ENCODE measurements at places on chromosomes 6 and 20. TPM values are rescaled to one million over a fixed set of nuclear protein-coding genes. Genes with fewer than 3 reads are reported as not detected.

GRCh38 chr6:83708546-83708969 is 343 bp downstream of the SNAP91 start:
- H3K4me3 ChIP-seq, result no peak overlapping the region
- H3K4me1 ChIP-seq, result no peaks in the 10 kb centered on the region
- no peak overlapping the region for H3K27ac ChIP-seq
- H3K36me3 ChIP-seq, result no peaks in the 10 kb centered on the region

DNA sequence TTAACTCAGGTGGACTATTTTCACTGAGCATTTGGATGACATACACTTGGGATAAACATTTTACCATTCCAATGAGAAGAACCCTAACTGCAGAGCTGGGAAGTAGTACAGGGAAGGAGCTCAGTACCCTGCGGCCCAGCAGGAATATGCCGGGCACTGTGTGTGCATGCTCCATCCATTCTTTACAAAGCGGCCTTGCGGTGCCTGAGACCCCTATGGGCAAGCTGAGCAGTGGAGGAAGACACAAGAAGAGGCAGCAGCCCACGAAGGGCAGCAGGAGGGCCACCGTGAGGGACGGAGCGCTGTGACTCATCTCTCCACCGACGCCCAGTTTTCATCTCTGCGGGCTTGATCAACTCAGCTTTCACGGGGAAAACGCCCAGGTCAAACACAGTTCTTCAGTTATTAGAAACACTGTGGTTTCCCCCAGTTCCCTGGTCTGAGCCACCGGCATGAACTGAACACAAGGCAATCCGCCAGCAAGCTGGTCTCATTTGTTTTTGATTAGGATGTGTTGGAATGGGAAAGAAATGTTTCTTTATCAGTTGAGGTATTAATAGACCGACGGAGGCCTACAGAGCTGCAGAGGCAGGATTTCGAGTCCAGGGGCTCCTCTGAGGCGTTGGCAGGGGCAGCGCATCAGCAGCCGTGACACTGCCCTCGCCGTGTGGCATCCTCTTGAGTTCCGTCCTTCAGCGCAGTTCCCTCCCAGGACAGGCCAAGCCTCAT is 44.9 kb downstream of the IRF4 start:
- no peak for DNase-seq
- no peak overlapping the region for H3K4me3 ChIP-seq
- H3K36me3 ChIP-seq, result no peaks in the 10 kb centered on the region
- H3K27me3 ChIP-seq, result no peaks in the 10 kb centered on the region

SAMD5 gene
- total RNA-seq, result not detected

DNA sequence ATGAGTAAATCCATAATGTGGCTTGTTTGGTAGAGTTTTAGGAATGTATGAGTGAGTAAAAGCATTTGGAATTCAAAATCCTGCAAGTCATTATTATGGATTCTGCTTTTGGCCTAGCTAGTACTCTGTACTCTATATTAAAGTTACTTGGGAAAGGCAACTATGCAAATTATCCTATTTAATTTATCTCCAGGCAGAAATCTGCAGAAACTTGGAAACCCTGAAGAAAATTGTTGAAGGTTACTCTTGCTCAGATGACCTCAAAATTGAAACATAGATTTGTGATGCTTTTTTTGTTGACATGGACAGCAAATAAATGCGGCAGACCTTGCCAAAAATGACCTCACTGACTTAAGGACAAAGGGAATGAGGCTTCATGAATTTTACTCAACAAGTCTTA is 477.1 kb upstream of the EYS start:
- no peaks in the 10 kb centered on the region for H3K27me3 ChIP-seq
- H3K27ac ChIP-seq, result no peak overlapping the region
- H3K36me3 ChIP-seq, result no peaks in the 10 kb centered on the region
- no peaks in the 10 kb centered on the region for H3K4me1 ChIP-seq

MUCL3 gene
- not detected for total RNA-seq

GRCh38 chr6:21537637-21538036 is 55.9 kb upstream of the SOX4 start:
- no peak overlapping the region for H3K27ac ChIP-seq
- peaks cover 8% of the 10 kb centered on the region for H3K27me3 ChIP-seq
- H3K36me3 ChIP-seq, result no peaks in the 10 kb centered on the region
- no peak for DNase-seq

PDE10A gene
- not detected for total RNA-seq

DNA sequence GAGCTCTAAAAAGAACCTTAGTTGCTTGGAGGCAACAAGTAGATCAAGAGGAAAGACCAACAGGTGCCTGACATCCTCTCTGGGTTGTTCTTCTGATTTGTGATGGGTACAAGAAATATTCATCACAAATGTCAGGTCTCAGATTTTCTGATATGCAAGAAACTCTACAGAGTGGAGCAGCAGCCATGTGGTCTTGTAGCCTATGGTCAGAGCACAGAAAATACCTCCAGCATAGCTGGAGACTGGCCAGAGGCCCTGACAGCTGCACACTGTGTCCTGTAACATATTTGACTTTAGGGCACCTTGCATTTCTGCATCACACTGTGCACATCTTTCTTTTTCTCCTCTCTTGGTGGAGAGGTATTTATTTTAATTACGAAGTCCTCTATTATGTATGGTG is 116.3 kb downstream of the GMPR start:
- H3K4me3 ChIP-seq, result no peak overlapping the region
- H3K4me1 ChIP-seq, result peaks cover 2% of the 10 kb centered on the region
- no peaks in the 10 kb centered on the region for H3K27me3 ChIP-seq
- DNase-seq, result no peak
- no peak overlapping the region for H3K27ac ChIP-seq
- no peaks in the 10 kb centered on the region for H3K36me3 ChIP-seq

CENPW gene
- total RNA-seq, result 43.3 TPM

GRCh38 chr20:47285189-47285588 is 71.3 kb downstream of the ZMYND8 start:
- H3K36me3 ChIP-seq, result peaks cover 34% of the 10 kb centered on the region
- H3K27me3 ChIP-seq, result no peaks in the 10 kb centered on the region
- no peak overlapping the region for H3K27ac ChIP-seq

DNA sequence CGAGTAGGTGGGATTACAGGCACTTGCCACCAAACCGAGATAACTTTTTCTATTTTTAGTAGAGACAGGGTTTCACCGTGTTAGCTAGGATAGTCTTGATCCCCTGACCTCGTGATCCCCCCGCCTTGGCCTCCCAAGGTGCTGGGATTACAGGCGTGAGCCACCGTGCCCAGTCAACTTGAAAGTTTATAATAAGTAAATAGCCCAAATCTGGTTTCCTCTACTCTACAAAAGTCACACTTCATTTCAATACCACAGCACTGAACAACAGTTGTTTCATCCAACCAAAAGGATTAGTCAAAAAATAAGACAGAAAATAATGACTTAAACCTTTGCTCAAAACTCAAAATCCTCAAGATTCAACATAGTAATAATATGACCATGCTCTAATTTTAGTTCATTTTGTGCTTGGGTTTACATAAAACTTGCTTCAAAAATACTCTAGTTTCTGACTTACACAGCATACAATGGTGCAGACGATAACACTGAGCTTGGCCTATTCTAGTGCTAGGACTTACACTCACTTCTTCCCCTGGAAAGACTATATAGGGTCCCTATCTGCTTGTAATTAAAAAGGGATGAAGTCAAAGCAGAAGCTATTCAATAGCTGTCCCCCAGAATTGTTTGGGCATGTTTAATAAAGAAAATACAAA is 56.7 kb downstream of the NT5E start:
- H3K4me3 ChIP-seq, result no peak overlapping the region
- H3K4me1 ChIP-seq, result no peaks in the 10 kb centered on the region
- DNase-seq, result no peak
- H3K36me3 ChIP-seq, result peaks cover 24% of the 10 kb centered on the region
- H3K27me3 ChIP-seq, result no peaks in the 10 kb centered on the region

C6orf15 gene
- not detected for total RNA-seq

DNA sequence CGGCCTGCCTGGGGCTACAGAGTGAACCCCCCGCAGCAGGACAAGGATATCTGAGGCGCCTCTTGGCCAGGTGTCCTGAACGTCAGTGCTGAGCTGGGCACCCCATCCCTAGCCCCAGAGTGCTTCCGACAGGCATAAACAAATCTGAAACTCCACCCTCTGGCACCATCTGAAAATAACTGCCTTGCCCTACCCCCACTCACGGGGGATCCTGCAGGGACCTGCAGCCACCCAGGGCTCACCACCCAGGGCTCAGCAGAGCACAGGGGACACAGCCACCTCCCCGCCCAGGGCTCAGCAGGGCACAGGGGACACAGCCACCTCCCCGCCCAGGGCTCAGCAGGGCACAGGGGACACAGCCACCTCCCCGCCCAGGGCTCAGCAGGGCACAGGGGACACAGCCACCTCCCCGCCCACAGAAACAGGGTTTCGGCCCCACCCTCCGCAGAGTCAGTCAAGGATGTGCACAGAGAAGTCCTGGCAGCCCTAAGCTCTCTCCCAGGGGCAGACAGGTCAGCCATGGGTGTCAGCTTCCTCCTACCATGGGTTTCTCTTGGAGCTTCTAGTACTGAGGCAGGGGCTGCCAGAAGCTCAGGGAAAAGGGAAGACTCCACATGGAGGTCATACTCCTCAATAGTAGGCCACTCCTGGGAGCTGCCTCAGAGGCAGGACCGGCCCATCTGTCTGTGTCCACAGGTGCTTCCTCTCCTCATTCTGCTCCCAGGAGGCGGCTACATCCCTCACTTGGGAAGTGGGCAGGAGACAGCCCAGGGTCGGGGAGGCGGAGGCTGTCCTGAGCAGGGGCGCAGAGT is 4.6 kb downstream of the UCKL1 start:
- H3K4me1 ChIP-seq, result peaks cover 34% of the 10 kb centered on the region
- no peak overlapping the region for H3K4me3 ChIP-seq
- no peak for DNase-seq

DNA sequence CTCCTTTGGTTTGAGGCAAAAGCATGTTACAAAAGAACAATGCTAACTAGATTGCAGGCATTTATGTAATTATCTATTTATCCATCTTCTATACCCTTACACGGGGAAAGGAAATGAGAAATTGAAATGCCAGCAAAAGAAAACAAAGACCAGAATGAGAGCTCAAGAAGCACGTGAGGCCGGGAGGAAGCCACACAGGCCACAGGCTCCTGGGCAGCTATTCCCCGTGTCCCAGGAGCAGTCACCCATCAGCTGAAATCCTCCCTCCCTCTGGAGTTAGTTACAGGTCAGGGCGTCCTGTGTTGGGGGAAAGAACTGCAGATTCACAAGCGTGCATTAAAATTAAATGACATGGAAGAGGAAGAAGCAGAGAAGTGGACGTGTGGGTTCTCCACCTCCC is 64.7 kb upstream of the RPS6KA2 start:
- H3K4me1 ChIP-seq, result no peaks in the 10 kb centered on the region
- peaks cover 6% of the 10 kb centered on the region for H3K27me3 ChIP-seq
- no peak for DNase-seq
- no peaks in the 10 kb centered on the region for H3K36me3 ChIP-seq

DNA sequence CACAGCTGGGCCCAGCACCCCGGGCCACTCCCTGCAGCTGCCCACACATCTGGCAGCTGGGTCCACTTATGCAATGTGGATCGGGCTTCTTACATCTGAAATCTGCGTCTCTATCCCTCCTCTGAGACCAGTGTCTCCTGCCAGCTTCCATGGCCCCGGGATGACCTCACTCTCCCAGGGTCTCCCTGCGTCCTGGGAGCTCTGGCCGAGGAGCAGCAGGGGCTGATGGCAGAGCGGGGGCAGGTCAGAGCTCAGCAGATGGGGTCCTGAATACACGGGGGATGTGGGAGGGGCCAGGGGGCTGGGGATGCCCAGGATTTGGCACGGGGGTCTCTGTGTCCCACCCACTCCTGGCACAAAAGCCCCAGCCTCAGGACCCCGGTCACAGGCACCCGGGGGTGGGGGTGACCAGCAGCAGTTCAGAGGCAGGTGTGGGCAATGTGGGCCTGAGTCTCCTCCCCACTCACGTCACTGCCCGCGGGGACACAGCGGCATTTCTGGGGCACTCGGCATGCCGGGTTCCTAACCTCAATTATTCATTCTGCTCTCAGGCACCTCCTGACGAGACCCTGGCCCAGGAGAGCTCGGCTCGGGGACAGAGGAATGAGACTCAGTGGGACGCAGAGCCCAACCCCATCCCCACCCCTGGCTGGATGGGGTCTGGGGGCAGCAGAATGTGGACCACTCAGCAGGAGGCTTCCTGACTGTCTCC is 16.4 kb downstream of the CHRNA4 start:
- no peaks in the 10 kb centered on the region for H3K4me1 ChIP-seq
- H3K36me3 ChIP-seq, result no peaks in the 10 kb centered on the region
- no peaks in the 10 kb centered on the region for H3K27me3 ChIP-seq
- H3K27ac ChIP-seq, result no peak overlapping the region
- no peak for DNase-seq

DNA sequence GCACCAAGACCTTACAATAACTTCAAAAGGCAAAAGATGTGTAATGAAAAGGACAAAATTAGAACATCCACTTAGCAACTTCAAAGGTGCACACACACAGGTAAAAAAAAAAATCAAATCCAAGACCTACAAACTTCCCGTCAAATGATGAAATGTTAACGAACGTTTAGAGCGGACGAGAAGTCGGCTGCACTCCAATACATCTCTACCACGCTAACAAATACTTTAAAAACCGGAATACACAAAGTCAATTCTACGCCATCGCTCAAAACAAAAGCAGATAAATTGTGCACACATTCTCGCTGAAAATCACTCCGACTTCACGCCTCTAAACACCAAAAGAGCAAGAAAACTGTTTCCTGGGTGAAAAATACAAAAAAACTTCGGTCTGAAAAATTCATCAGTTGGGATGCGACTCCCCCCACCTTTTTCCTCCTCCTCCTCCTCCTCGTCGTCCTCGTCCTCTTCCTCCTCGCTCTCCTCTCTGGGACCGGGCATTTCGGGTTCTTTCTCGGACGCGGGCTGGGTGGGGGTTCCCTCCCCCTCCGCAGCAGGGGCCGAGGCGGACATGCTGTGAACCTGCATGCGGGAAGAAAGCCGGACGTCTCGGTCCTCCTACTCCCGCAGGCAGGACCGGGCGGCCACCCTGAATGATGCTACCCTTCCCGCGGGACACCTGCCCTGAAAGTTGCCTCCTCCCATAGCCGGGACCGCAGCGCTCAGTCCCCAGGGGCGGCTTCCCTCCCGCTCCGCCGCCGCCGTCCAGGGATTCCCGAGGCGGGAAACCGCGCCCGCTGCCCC is 712 bp downstream of the DEK start:
- peaks cover 34% of the 10 kb centered on the region for H3K36me3 ChIP-seq
- peaks cover 41% of the 10 kb centered on the region for H3K4me1 ChIP-seq
- DNase-seq, result no peak
- peak overlapping the region; percentile 94 for H3K27ac ChIP-seq
- peak overlapping the region; percentile 97 for H3K4me3 ChIP-seq

ASCC3 gene
- 54.7 TPM for total RNA-seq

DNA sequence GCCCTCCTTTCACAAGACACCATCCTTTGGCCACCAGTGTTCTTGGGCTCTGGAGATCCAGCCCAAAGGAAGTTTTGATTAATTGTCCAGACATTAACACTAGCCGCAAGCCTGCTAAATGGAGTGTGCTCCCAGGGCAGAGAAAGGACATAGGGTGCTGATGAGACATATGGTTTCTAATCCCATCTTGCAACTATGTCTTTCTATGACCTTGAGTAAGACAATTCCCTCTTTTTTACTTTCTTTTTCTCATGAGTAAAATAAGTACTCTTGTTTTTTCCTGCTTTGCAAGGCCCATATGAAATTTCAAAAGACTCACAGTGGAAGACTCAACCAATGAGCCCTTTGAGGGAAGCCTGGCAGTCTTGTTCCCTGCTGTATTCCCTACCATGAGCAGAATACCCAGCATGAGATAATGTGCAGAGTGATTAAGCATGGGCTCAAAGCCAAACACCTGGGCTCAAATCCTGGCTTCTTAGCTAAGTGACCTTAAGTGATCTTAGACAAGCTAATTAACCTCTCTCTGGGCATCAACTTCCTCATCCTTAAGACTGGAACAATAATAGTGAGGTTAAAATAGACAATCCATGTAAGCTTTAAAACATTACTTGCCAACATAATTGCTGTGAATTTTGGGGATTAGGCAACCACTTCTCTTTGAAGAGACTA is at the start of gene WFDC10B:
WFDC10B (minus strand) TSS at position 51 of the 669 bp plus-strand sequence. CDS start 19,027 bp downstream, outside the sequence.
- H3K4me1 ChIP-seq, result no peaks in the 10 kb centered on the region
- H3K4me3 ChIP-seq, result no peak within 1 kb of the TSS
- H3K36me3 ChIP-seq, result no peaks in the 10 kb centered on the region
- H3K27me3 ChIP-seq, result peaks cover 12% of the 10 kb centered on the region
